ENCODE measurements at places on chromosomes 3 and 15. TPM values are rescaled to one million over a fixed set of nuclear protein-coding genes. Genes with fewer than 3 reads are reported as not detected.

KBTBD12 gene
- 0.06 TPM for polyA plus RNA-seq

GOLGA8R gene
- 1.1 TPM for polyA plus RNA-seq

TGM5 gene
- polyA plus RNA-seq, result 9.5 TPM

FAM174B gene
- 3.7 TPM for polyA plus RNA-seq

GP9 gene
- not detected for polyA plus RNA-seq

C3orf85 gene
- not detected for polyA plus RNA-seq

CYP11A1 gene
- polyA plus RNA-seq, result 5.7 TPM

CYP8B1 gene
- not detected for polyA plus RNA-seq

WDR48 gene
- polyA plus RNA-seq, result 7.3 TPM

GRM7 gene
- not detected for polyA plus RNA-seq

PRSS50 gene
- 0.06 TPM for polyA plus RNA-seq

CRYGS gene
- 1.4 TPM for polyA plus RNA-seq

RARB gene
- polyA plus RNA-seq, result 1.6 TPM

CGGBP1 gene
- polyA plus RNA-seq, result 17.7 TPM

C3orf20 gene
- not detected for polyA plus RNA-seq

RHCG gene
- 3,991 TPM for polyA plus RNA-seq

ERICH6 gene
- polyA plus RNA-seq, result not detected

CFAP92 gene
- 0.66 TPM for polyA plus RNA-seq

CCR8 gene
- 0.06 TPM for polyA plus RNA-seq

ISLR gene
- 5.3 TPM for polyA plus RNA-seq

GOLGA6A gene
- polyA plus RNA-seq, result 0.02 TPM

VILL gene
- 16.7 TPM for polyA plus RNA-seq

PLAAT1 gene
- polyA plus RNA-seq, result 3.6 TPM

MBNL1 gene
- 23.6 TPM for polyA plus RNA-seq

BUB1B gene
- 5.8 TPM for polyA plus RNA-seq
